ENCODE measurements at places on chromosomes 5 and 9.

- no peak for DNase-seq
Measured at GRCh38 chr5:23274171-23274570, 233.2 kb upstream of the PRDM9 start.

- DNase-seq, result no peak
Measured at GRCh38 chr5:87115839-87116364, 151.8 kb upstream of the RASA1 start.

DNA sequence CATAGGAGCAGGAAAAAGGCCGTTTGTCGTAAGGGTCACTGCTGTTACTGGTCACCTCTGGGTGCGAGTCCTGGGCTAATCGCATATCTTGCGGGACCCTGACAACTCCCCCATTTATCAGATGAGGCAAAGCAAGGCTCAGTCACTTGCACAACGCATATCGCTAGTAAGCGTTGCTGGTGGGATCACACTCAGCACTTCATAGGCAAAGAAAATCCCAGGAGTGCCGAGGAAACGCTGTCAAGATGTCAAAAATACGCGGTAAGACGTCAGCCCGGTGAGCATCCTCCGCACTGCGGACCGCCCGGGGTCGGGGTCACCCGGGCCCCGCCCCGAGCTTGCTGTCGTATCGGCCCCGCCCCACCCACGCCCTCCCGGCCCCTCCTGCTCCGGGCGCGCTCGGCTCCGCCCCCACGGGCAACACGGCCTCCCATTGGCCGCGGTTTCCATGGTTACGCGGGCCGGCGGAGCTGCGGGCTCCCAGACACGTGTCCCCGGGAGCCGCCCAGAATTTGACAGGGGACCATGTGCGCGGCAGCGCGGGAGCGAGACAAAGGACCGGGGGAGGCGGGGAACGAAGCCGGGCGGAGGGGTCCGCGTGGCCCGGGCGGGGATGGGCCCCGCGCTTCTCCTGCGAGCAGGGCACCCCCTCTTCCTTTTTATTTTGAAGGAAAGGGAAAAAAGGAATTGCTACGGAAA is 80.2 kb upstream of the IER5L start:
- DNase-seq, result peak; percentile 86

GRCh38 chr5:108798513-108799265 is 51.0 kb downstream of the FER start:
- DNase-seq, result no peak

DNA sequence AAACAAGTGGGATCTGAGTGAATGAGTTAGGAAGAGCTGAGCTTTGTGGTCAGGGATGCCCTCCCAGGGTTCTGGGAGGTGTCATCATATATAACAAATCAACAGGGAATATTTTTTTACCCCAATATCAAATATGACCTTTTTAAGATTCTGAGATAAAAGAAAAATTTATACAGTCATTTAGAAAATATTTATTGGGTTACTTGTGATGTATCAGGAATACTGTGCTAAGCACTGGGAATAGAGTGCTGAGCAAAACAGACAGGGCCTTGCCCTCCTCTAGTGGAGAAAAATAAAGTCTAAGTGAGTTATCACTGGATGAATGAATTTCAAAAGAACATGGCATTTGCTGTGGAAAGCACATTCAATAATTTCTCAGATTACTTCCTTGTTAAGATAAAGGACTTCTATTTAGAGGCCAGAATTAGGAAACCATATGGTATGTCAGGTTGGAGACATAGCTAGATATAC is 102.9 kb downstream of the BOD1 start:
- DNase-seq, result no peak

DNA sequence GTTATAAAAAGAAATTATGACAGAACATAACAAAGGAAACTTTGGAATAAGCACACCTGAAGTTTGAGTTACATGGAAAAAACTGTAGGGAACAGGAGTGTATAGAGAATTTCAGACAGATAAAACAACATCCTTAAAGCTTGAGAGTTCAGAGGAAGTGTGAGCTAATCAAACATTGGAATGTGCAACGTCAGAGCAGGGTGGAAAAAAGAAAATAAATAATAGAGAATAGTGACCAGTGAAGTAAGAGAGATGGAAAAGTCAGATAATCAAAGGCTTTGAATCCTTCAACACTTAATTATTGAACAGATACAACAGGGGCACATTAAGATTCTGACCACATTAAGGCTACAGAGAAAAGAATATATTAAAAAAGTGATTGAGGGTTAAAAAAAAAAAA is 128.5 kb upstream of the CDH10 start:
- DNase-seq, result no peak

- no peak for DNase-seq
Measured at GRCh38 chr9:20670395-20670794, 13.7 kb upstream of the FOCAD start.

DNA sequence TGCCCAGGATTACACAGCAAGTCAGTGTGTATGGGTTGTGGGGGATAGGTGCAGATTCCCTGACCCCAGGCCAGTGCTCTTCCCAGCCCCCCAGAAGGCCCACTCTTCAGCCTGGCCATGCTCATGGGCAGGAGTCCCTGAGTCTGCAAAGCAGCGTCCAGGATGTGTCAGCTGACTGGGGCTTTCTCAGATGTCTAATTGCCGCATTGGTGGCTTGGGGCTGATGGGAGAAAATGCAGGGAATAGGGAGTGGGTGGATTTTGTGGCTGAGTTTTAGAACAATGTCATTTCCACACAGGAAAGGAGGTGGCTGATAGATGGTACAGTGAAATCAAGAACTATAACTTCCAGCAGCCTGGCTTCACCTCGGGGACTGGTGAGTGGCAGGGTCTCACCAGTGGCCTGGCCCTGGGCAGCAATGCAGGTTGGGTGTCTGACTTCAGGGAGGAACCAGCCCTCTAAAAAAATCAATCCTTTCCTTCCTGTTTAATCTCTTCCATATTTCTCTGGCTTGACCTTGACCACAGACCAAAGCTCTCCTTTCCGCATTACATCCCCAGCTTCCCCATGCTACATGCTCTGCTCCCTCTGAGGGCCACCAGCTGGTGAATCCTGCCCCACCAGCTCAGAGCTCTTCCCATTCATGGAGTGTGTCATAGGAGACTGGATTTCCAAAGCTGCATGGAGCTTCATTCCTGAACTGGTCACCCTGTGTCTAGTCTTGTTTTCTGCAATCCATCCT is 14.2 kb downstream of the GLIPR2 start:
- DNase-seq, result no peak

- DNase-seq, result no peak
Measured at GRCh38 chr9:93634311-93635185, 58.2 kb downstream of the PHF2 start.

- no peak for DNase-seq
Measured at GRCh38 chr5:41539454-41539853, 29.1 kb upstream of the PLCXD3 start.

GRCh38 chr9:123359106-123359505 is 3.1 kb downstream of the CRB2 start:
- no peak for DNase-seq

GRCh38 chr9:9337129-9337528 is 1275.7 kb downstream of the PTPRD start:
- no peak for DNase-seq

DNA sequence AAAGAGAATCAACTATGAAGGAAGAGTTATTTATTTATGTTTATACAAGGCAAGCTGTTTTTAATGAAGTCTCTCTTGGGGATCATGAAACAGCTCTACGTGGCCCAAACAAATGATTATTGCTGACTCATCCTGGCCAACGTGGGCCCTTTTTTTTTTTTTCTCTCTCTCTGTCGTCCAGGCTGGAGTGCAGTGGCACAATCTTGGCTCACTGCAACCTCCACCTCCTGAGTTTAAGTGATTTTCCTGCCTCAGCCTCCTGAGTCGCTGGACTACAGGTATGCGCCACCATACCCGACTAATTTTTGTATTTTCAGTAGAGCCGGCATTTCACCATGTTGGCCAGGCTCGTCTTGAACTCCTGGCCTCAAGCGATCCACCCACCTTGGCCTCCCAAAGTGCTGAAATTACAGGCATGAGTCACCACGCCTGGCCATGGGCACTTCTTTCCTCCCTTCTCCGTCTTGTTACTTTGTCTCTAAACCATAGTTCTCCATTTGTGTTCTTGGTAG is 98.3 kb downstream of the BASP1 start:
- DNase-seq, result no peak

- DNase-seq, result no peak
Measured at GRCh38 chr5:142233083-142234032, 91.5 kb downstream of the SPRY4 start.

- peak; percentile 11 for DNase-seq
Measured at GRCh38 chr5:134370311-134370870, 978 bp upstream of the UBE2B start.

- DNase-seq, result no peak
Measured at GRCh38 chr5:125100951-125101350, 354.5 kb upstream of the ZNF608 start.

DNA sequence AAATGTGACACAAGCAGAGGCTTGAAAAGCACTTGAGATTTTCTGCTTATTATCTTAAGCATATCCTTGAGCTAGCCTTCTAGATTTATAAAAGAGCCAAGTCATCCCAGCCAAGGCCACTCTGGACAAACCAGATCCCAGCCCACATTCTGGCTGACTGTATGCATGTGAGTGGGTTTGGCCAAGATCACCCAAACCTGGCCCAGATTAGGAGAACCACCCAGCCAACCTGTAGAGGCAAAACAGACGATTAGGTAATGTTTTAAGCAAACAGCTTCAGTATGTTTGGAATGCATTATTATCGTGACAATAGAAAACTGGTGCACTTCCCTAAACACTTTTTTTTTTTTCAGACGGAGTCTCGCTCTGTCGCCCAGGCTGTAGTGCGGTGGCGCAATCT is 151.9 kb downstream of the SPATA31D1 start:
- no peak for DNase-seq

GRCh38 chr9:121851641-121852091 is 200.2 kb downstream of the DAB2IP start:
- DNase-seq, result no peak

GRCh38 chr5:87886164-87886563 is 382.5 kb downstream of the TMEM161B start:
- no peak for DNase-seq

DNA sequence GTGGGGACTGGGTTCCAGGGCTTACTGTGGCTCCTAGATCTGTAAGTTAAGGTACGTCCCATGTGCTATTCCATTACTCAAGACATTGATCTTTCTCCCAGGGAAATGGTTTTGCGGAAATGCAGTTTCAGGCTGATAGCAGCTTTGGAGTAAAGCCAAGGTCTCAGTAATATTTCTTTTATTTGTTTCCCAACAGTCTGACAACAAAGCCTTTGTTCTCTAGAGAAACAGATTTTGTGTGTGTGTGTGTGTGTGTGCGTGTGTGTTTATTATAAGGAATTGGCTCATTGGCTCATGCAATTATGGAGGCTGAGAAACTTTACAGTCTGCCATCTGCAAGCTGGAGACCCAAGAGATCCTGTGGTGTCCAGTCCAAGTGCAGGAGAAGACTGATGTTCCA is 12.1 kb upstream of the POC5 start:
- DNase-seq, result no peak

- DNase-seq, result no peak
Measured at GRCh38 chr9:74534841-74535240, 37.7 kb downstream of the RORB start.

DNA sequence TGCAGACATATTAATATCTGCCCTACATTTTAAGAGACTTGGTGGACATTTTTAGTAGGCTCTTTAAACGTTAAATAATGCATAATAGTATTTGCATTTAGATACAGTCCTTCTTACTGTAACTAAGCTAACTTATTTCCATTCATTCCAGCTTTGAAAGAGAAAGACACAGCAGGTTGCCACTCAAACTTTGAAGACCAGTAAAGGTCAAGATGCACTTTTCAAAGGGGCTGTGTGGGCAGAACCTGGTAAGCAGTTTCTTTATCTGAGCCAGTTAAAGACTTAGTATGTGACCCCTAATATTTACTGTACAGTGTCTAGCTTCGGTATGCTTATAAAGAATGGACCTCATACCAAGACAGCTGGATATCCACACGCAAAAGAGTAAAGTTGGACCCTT is 20.8 kb downstream of the PLGRKT start:
- no peak for DNase-seq

DNA sequence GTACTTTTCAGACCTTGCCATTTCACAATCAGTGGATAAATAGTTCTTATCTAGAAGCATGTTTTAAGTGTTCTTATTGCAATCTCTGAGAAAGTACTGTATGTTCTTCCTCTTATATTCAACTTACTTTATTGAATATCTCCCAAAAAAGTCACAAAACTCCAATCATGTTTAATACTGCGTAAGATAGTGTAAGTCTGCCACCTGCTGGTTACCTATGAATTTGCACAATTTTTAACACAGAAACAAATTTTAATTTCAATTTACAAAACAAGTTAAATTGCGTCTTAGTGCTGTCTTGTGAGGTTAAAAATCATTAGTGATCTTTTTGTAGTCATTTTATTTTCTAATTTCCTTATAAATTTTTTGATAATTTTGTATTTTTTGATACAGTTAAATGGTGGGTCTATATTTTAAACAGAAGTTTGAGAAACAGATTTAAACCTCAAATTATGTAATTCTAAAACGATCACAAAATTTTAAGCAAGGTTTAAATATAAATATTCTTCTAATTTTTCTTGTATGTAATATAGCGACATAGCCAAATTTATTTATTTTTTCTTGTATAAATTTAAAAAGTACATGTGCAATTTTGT is 115.8 kb downstream of the EMB start:
- no peak for DNase-seq

DNA sequence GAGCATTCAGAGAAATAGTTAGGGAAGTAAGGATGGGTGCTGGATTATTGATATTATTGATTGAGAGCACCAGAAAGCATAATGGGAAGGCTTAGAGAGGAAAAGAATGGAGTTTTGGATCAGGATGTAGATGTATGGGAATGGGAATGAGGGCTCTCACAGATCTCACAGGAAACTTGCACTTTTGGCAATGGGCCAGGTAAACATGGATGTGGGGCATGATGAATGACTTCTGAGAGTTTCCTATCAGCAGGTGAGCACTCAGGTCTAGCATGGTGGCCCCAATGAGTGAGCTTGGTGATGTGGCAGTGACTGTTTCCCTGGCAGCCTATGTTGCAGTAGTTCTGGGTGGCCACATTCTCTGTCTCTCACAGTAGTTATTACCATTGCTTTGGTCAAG is 283.8 kb downstream of the FBXL7 start:
- no peak for DNase-seq

GRCh38 chr9:93111371-93112115 is 15.5 kb downstream of the CARD19 start:
- DNase-seq, result no peak

- DNase-seq, result no peak
Measured at GRCh38 chr5:128305341-128305740, 221.8 kb downstream of the SLC12A2 start.

GRCh38 chr5:139667001-139667729 is 19.0 kb downstream of the CXXC5 start:
- DNase-seq, result no peak

GRCh38 chr5:128522336-128522735 is 15.7 kb downstream of the FBN2 start:
- DNase-seq, result no peak

DNA sequence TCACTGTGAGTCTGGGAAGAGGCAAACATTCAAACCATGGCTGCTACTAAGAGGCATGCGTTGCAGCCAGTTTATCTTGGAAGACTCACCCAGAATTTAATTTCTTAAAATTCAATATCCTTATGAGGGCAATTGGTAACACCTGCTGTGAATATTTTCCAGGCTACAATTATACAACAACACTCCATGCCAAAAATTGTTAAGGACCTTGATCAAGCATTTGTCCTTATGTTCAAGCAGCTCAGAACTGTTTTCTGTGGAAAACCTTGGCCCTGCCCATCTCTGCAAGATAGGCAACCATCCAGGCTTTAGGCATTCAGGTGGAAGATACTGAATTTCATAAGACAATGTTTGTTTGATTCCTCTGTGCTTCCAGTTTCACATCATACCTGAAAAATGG is 327.8 kb downstream of the FBXL7 start:
- no peak for DNase-seq

All from activated T-cell treated with anti-CD3 and anti-CD28 coated beads for 4 hours (primary cell).